ENCODE measurements at places on chromosomes 1 and 21.

DNA sequence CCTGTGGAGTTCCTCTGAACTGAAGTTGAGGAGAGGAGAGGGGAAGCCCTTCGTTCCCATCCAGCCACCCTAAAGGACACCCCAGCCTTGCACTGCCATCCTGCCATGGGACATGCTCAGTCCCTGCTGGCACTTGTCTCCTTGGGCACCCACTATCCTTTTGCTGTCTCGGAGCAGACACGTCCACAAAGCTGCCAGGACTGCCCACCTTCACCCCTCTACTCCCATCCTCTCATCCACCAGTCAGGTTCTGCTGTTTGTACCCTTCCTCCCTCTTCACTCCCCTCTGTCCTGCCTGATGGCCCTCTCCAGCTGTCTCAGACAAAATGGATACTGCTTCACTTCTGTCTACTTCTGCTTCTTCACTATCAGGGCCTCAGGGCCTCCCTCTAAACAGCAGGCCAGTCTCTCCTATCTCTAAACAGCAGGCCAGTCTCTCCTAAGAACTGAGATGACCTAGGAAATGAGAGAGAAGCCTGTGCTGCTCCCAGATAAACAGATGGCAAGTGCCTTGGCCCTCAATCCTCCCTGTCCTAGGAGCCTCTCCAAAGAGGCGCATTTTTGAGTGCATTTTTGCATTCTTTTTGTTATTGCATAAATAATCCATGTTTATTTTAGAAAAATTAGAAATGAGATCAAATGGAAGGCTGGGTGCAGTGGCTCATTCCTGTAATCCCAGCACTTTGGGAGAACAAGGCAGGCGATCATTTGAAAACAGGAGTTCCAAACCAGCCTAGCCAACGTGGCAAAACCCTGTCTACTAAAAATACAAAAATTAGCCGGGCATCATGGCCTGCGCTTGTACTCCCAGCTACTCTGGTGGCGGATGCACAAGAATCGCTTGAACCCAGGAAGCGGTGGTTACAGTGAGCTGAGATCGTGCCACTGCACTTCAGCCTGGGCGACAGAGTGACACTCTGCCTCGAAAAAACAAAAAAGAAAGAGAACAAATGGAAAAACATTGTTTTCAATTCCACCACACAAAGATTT lies 4.4 kb upstream of the PYCR2 start:
- no peak for DNase-seq

DNA sequence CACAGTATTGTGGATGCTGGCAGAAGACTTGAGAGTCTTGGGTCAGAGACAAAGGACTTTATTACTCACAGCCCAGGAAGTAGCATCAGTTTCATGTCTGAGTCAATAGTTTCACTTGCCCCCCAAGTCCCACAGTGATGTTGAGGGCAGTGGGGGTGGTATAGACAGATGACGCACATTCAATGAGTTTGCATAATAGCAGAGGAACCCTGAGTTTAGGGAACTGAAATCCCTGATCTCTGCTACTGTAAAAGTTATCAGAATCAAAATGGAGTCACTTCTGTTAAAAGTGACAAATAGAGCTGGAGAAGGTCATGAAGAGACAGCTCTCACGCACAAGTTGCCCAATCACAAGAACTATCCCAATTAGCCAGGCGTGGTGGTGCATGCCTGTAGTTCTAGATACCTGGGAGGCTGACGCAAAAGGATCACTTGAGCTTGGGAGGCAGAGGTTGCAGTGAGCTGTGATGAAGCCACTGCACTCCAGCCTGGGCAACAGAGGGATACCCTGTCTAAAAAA lies 11.5 kb upstream of the HCRTR1 start:
- no peak for DNase-seq

GRCh38 chr1:198499588-198499987 lies 40.9 kb downstream of the ATP6V1G3 start:
- DNase-seq, result no peak

GRCh38 chr1:230824919-230825721 lies 43.2 kb downstream of the C1orf198 start:
- no peak for DNase-seq

DNA sequence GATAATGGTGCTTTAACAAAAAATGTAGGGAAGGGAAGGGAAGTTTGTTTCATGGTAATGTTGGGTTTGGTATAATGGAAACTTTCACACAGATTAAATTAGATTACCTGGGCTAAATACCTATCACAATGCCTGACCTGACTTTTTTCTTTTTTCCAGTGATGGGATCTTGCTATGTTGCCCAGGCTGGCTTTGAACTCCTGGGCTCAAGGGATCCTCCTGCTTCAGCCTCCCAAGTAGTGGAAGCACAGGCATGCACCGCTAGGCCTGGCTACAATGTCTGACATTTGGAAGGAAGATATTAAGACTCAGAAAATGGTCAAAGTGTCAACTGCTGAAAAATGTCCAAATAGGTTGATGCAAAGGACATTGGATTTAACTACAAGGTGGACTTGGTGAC lies 67.4 kb downstream of the KCNK1 start:
- DNase-seq, result no peak
